Muscle of back (tissue), 13 donors: ENCODE measurements at places on chromosomes 2 and 18. TPM values are rescaled to one million over a fixed set of nuclear protein-coding genes. Genes with fewer than 3 reads are reported as not detected.

DNA sequence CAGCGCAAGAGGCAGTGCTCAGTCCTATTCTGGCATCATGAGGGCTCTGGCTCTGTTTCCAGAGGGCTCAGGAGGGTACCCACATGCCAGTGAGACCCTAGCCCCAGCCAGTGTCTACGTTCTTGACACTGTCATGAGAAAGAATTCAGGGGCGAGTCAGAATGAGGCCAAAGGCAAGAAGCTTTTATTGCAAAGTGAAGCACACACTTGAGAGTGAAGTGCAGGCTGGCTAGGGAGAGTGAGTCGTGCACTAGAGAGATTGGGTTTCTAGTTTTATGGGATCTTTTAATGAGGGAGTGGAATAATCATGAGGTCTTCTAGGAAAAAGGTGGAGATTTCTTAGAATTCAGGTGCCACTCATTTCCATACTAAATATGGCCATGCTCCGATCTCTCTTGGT is 164.1 kb downstream of the DCDC2C start:
- no peak for DNase-seq

The CSRNP3 gene
- 7.9 TPM for polyA plus RNA-seq

The AAK1 gene
- polyA plus RNA-seq = 17.7 TPM

- DNase-seq = no peak
Measured at GRCh38 chr2:133142087-133142486, 426.2 kb downstream of the NCKAP5 start.

GRCh38 chr2:112794131-112794733 is 9.9 kb upstream of the IL1A start:
- peak; percentile 77 for DNase-seq

The DYNAP gene
- polyA plus RNA-seq = not detected

DNA sequence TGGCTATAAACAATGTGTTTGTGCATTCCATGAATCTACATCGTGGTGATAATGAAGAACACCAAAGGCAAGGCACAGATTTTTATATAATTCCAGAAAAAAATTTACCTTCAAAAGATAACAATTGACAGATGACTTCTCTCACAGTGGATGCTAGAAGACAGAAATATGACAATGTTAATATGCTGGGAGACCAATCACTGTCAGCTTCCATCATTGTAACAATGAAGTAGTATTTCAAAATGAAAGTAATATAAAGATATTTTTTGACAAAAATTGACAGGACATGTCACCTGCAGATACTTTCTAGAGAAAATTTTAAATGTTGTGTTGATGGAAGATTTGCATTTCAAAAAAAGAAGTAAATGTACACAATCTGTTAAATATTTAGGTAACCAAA is 1925.9 kb upstream of the LRRTM1 start:
- DNase-seq = no peak

The SDC1 gene
- 3.8 TPM for polyA plus RNA-seq

GRCh38 chr2:221817052-221817451 is 244.9 kb upstream of the EPHA4 start:
- no peak for DNase-seq

- no peak for DNase-seq
Measured at GRCh38 chr2:128600581-128601297, 282.1 kb upstream of the HS6ST1 start.

The SERPINB11 gene
- not detected for polyA plus RNA-seq

DNA sequence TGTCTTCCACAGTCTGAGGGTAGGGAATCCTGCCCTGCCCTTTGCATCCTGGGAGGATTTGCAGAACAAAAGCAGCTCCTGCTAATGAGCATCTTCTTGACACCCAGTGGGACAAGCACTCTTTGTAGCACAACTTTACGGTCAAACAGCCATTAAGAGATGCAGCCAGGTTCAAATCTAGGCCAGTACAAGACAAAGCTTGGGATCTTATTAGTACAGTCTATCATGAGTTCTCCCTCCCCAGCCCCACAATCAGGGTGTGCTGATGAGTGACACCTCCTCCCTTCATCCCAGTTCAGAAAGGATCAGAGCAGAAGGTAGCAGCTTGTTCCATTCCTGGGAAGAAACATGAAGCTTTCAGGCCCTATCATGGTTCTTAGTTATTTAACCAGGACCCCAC is 41.9 kb downstream of the MARCO start:
- no peak for DNase-seq

DNA sequence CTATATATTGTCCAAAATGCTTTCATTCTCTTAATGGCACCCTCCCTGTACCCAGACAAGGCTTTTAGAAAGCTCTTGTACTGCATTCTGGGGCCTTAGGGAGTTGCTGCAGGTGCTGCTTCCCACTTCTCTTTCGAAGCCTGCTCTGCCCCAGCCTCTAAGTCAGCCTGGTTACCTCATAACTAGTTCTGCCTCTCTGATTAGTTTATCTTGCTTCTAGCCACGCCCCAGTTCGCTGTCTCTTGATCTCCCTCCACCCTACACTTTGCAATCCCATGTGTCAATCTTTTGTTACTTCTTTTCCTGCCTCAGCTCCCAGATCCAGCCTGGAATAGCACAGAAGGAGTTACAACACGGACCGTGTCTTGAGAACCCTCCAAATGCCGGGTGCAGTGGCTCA is 13.8 kb upstream of the NCOA1 start:
- no peak for DNase-seq

DNA sequence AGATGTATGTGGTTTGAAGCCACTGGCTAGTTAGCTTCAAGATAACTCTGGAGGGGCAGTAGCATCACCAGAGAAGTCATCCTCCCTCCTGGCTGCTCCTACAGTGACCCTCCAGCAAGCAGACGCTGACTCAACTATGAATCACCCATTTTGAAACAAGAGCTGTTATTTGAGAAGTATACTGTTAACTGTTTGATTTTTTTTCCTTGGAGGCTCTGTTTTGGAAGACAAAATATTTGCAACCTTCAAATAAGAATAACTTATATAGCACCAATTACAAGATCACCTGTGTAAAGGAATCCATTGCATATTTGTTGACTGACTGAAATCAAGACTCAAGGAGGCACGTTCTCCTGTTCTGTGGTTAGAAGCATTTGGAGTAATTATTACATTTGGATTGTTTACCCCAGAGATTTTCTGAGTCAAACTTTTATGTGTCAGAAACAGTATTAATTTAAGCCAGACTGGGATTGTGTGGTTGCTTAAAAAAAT is 313.8 kb downstream of the MTX2 start:
- no peak for DNase-seq

DNA sequence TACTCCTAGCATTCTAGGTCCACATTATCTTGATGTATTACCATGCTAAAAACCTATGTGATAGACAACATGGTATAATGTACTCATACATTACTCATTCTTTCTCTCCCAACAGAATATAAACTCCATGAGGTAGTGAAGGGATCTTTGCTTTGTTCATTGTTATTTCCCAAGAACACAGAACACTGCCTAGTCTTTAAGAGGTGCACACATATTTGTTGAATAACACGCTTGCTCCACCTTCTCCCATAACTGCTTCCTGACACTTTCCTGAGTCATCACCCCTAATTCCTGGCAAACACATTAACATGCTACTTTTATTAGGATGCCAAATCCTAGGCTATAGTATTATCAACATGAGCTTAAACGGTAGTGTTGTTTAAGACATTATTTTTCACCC is 41.3 kb downstream of the REV1 start:
- no peak for DNase-seq

The INPP1 gene
- 14.9 TPM for polyA plus RNA-seq

The RAB6D gene
- polyA plus RNA-seq = 1.2 TPM

GRCh38 chr18:22702806-22703205 is 230.3 kb upstream of the RBBP8 start:
- no peak for DNase-seq
